ENCODE measurements at places on chromosomes 7 and 10.
A peak's percentile ranks its signal among the peaks of the same experiment; 100 is the strongest.

DNA sequence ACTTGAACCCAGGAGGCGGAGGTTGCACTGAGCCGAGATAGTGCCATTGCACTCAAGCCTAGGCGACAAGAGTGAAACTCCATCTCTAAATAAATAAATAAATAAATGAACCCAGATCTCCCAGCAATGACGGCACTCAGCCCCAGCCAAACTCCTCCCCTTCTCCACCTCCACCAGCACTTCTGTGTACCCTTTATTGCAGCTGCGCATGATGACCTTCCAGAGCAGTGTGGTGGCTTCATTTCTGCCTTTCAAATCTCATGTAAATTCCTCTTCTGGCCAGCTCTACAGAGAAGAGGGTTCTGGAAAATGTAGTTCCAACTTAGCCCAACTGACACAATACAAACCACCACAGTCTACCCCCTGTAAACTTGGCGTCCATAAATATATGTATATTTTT lies 108.5 kb downstream of the SLC37A3 start:
- no peak for DNase-seq

DNA sequence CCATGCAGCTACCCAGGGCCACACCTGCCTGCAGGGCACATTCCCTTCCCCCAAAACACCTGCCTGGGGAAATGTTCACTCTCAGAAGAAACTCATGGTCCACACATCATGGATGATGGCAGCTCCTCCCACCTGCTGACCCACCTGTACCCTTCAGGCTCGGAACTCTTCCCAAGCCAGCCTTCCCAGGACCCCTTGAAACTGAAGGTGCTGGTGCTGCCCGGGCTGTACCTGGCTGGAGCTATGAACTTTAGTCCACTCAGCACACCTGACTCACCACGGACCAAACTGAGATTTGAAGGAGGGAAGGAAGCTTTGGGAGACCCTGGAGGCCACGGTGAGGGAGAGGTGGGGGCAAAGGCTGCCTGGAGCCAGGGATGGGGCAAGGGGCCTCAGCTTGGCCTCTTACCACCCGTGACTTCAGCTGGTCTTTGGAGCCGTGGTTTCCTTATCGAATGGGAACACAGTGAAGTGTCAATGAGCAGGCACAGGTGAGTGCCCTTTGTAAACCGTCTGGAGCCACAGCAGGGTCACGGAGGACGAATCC lies 30.1 kb upstream of the INPP5A start:
- no peak for DNase-seq

GRCh38 chr10:75202321-75203045 lies 8.1 kb upstream of the VDAC2 start:
- no peak for DNase-seq

- no peak for DNase-seq
These were observed 100.9 kb upstream of the PHYHIPL start for GRCh38 chr10:59075576-59075975.

- no peak for DNase-seq
These were observed 268.0 kb downstream of the PHTF2 start for GRCh38 chr7:78066599-78066998.

DNA sequence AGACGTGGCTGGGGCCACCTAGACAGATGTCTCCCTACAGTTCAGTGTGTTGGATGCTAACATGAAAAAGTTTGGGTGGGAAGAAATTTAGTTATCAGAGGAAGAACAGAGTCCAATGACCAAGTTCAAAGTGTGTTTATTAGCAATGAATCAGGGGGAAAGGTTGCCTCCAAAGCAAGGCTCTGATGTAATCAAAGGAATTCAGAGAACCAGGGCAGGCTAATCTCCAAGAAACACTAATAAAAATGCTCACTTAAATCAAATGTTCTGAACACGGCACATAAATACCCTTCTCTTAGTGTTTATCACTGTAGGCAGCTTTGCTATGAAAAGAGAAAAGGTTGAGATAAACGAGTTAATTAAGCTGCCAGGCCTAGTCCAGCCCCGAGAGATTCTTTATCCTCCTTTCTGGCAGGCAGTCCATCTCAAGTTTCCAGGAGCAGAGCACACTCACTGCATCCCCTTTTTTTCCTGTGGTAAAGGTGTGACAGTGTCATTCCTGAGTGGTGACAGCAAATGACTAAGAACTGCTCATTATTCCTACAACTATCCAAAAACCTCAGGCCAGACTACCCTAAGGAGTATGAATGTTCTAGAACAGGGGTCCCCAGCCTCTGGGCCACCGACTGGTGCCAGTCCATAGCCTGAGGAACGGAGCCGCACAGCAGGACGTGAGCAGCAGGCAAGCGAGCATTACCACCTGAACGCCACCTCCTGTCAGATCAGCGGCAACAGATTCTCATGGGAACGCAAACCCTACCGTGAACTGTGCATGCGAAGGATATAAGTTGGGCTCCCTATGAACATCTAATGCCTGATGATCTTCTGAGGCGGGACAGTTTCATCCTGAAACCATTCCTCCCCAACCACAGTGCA lies 66.9 kb upstream of the FHIP2A start:
- DNase-seq, result no peak

DNA sequence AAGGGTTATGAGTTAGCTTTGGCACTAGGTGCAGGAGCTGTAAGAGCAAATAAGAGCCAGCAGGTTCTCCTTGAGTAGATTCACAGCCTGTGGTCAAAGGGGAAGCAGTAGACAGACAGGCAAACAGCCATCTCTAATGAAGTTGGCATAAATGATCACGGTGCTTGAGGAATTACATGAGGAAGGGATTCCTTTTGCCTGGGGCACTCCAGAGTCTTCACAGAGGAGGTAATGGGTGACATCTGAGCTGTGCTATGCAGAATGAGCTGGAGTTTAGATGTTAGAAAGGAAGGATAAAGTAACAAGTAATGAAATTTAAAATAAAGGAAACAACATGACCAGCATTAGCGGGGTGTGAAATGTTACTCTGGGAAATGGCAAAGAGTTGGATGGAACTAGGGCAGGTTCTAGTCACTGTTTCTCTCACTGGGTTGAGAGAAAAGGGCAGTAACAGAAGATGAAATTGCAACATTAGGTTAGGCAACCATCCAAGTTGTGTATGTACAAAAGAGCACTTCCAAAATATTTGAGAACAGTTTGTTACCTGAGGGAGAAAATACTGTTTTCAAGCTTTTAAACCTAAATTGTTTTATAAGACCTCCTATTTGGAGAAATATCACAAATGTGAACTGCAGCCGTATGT lies 613.8 kb downstream of the PHTF2 start:
- no peak for DNase-seq

GRCh38 chr7:116691664-116692063 lies 19.7 kb downstream of the MET start:
- no peak for DNase-seq

DNA sequence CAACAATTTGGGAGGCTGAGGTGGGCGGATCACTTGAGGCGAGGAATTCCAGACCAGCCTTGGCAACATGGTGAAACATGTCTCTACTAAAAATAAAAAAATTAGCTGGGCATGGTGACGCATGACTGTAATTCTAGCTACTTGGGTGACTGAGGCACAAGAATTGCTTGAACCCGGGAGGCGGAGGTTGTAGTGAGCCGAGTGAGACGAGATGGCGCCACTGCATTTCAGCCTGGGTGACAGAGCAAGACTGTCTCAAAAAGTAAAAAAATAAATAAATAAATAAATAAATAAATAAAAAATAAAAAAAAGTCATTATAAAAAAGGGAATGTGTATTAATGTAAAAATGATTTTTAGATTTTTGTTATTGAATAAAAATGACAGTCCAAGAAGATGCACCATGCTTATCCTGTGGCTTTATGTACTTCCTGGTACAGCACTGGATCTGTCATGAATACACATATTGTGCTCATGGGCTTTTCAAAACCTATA lies 658.8 kb upstream of the LRRN3 start:
- DNase-seq, result no peak

GRCh38 chr10:117673230-117674010 lies 130.9 kb downstream of the EMX2 start:
- DNase-seq, result no peak

- DNase-seq, result no peak
These were observed 8.3 kb downstream of the XPNPEP1 start for GRCh38 chr10:109914966-109915365.

DNA sequence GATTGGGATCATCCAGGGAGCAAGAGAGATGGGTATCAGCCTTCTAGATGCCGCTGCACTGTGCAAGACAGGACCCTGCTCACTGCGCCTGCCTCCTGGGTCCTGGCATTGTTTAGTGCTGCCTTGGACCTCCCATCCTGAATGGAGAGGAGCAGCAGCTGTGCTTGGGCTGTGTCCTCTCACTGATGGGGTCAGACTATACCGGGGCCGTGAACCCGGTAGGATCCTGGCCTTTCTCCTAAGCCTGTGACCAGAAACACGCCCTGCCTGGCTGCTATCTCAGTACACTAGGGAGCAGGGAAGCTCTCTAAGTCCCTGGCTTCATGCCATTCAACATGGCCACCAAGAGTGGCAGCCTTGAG lies 309.4 kb upstream of the ZNF32 start:
- DNase-seq, result no peak

- peak; percentile 43 for DNase-seq
These were observed 182.0 kb downstream of the RPS24 start for GRCh38 chr10:78215645-78216044.

- no peak for DNase-seq
These were observed 763.7 kb upstream of the MBL2 start for GRCh38 chr10:53536322-53536721.

- no peak for DNase-seq
These were observed 15.5 kb downstream of the EXOC4 start for GRCh38 chr7:133268355-133268754.

- DNase-seq, result no peak
These were observed 8.0 kb upstream of the TNRC18 start for GRCh38 chr7:5431560-5432015.

- DNase-seq, result no peak
These were observed 327.1 kb downstream of the FRMD4A start for GRCh38 chr10:14003517-14004184.

- no peak for DNase-seq
These were observed 2.7 kb downstream of the CHAT start for GRCh38 chr10:49616421-49617101.

DNA sequence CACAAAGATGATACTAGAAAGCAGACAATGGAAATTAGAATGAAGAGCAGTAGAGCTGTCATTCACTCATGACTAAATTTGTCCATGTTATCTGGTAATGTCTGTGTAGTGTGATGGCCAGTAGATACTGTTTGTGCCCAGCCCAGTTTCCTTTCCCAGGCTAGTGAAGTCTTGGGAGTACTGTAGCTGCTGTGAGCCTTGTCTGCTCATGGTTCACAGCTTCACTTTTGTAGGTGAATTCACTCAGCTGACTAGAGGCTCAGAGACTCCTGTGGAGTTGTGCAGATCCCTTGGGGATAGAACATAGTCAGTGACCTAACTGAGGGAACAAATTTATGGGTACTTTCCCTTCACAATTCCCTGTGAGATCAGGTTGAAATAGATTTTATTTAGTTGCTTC lies 572.5 kb downstream of the ARL4A start:
- no peak for DNase-seq

DNA sequence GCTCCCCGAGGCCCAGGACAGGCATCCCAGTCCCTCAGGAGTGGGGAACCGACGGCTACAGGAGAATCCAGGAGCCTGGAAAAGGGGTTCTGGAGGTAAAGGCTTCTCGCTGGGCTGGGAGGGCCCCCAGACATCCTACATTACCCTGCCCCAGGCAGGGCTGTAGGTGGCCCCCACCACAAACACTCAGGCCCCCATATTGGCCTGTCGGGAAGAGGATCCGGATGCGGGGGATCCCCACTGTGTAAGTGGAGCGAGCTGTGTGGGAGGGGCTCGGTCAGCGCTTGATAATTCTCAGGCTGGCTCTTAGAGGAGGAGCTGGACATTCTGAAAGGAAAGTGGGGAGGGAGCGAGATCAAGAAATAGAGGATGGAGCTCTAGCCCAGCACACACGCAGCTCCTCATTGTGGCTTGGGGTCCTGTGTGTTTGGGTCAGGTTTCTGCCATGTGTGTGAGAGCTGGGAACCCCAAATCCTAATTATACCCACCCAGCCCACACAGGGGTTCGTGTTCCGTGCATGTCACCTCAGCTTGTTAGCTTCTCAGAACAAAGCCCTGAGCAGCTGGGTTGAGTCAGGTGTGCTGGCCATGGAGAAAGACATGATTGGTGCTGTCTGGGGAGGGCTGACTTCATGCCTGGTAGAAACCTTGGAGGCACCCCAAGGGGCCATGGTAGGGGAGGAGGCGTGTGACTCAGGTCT lies 49.4 kb downstream of the ZNF467 start:
- no peak for DNase-seq

DNA sequence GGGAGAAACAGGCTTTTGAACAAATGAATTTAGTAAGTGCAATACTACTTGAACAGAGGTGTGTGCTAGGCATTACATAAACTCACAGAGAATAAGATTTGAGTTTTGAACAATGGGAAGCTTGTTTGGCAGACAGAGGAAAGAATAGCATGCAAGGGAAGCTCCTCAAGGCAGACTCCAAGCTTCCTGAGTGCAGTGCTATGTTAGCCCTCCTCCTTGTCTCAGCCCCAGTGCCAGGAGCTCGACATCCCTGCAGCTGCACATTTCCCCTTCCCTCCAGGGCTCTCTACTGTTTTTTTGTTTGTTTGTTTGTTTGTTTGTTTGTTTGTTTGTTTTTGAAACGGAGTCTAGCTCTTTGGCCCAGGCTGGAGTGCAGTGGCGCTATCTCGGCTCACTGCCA lies 237.5 kb downstream of the IPMK start:
- no peak for DNase-seq

GRCh38 chr7:30463405-30464145 lies 15.0 kb downstream of the NOD1 start:
- DNase-seq, result no peak

DNA sequence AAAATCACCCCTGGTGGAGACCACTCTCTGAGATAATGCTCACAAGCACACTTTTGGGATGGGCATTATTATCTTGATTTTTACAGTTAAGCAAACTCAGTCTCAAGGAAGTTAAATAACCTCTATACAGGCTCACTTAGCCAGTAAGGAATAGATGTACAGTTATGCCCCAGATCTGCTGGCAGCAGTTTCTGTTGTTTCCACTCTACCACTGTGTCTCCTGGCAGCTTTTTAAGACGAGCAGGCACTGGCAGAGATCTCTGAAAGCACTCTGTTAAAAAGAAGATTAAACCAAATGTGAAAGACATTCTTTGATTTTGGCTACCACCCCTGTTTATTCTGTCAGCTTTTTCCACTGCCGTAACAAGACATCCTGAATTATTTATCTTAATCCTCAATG lies 73.2 kb downstream of the SRI start:
- DNase-seq, result no peak
